ENCODE measurements at places on chromosomes 13 and 19. TPM values are rescaled to one million over a fixed set of nuclear protein-coding genes. Genes with fewer than 3 reads are reported as not detected.

DNA sequence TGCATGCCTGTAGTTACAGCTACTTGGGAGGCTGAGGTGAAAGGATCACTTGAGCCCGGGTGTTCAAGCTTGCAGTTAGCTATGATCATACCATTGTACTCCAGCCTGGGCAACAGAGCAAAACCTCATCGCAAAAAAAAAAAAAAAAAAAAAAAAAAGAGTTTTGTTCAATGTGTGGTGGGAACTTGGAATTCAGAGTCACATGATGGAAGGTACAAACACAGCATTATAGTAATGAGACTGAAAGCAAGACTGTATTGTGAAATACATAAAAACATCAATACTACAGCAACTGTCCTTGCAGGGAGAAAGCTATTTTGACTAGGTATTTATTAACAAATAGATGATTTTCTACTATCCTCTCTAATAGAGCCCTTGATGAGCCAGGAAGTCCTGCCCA, 393.2 kb downstream of the DLEU7 start:
- H3K4me3 ChIP-seq: no peak overlapping the region
- no peak overlapping the region for H3K27ac ChIP-seq
- peaks cover 39% of the 10 kb centered on the region for H3K4me1 ChIP-seq
- H3K36me3 ChIP-seq: no peaks in the 10 kb centered on the region

GRCh38 chr19:41219924-41220567, 1.0 kb downstream of the AXL start:
- H3K27me3 ChIP-seq: no peaks in the 10 kb centered on the region
- H3K36me3 ChIP-seq: peaks cover 9% of the 10 kb centered on the region
- peak overlapping the region; percentile 62 for H3K4me3 ChIP-seq
- H3K4me1 ChIP-seq: peaks cover 6% of the 10 kb centered on the region
- DNase-seq: peak; percentile 73

GRCh38 chr19:17331045-17331558, 3.6 kb downstream of the ANO8 start:
- H3K36me3 ChIP-seq: peaks cover 7% of the 10 kb centered on the region
- no peak overlapping the region for H3K4me3 ChIP-seq
- peaks cover 17% of the 10 kb centered on the region for H3K4me1 ChIP-seq
- no peak overlapping the region for H3K27ac ChIP-seq
- no peak for DNase-seq

DNA sequence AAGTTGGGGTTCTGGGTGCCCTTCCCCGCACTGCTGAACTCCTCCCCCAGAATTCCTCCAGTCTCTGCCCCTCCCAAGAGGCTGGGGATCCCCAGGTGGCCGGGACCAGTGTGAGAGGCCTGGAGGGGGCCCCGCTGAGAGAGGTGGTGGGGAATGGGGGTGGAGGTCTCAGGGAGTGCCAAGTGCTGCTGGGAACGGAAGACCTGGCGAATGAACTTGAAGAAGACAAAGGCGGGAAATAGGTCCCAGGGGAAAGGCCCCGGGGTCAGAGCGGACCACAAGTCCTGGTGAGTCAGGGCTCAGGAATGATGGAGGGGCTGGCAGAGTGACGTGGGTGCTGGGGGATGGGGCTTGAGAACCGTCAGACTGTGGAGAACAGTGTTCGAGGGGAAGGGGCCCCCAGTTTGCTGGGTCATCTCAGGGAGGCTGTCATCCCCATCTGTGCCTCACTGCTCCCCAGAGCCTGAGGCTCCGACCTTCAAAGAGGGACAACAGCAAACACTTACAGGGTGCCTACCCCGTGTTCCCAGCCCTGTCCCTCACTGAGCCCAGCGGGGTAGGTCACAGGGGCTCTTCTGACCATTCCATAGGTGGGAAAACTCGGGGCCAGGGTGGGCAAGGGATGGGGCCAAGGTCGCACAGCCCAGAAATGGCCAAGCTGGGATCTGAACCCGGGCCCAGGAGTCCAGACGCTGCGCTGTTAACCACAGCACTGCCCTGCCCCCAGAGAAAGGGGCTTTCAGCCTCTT, 16.0 kb upstream of the SEMA6B start:
- no peaks in the 10 kb centered on the region for H3K4me1 ChIP-seq
- peak overlapping the region; percentile 75 for H3K27ac ChIP-seq
- peaks cover 13% of the 10 kb centered on the region for H3K27me3 ChIP-seq
- peak; percentile 86 for DNase-seq
- no peaks in the 10 kb centered on the region for H3K36me3 ChIP-seq

DNA sequence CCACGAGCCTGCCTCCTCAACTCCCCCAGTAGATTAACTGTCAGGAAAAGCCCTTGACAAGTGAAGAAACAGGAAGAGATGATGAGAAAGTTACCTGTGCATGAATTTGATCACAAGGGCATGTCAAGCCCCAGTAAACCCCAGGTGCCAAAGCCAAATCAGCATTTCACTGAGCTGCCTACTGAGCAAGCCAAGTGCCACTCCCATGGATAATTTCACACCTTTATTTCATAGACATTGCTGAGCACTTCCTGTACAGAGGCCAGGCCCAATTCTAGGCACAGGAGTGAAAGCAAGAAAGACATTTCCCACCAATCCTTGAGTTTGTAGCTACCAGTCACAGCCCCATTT, 2.4 kb downstream of the GADD45GIP1 start:
- no peak overlapping the region for H3K4me3 ChIP-seq
- H3K36me3 ChIP-seq: peaks cover 58% of the 10 kb centered on the region
- no peak overlapping the region for H3K27ac ChIP-seq
- H3K4me1 ChIP-seq: peaks cover 15% of the 10 kb centered on the region
- H3K27me3 ChIP-seq: no peaks in the 10 kb centered on the region
- DNase-seq: no peak

DNA sequence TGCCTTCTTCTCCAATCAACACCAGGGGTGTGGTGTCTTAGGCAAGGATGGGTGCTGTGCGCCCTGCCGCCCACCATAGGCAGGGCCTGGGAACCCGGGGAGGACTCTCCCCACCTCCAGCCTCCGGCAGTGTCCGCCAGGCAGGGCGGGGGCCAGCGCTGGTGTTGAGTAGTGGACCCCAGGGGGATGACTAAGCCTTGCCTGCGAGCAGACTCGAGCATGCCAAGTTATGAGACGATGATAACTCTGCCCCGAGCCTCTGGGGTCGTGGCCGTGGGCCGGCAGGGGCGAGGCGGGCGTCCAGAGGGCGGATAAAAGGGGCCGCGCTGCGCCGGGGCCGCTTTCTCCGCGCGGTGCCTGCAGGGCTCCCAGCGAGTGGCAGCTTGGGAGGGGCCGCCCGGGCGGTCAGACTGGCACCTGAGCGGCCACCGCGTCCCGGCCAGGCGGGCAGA, at the start of gene MEDAG:
Gene MEDAG (plus strand): TSS at position 340 of the 452 bp plus-strand sequence. CDS start 245 bp downstream, outside the sequence.
- peaks cover 4% of the 10 kb centered on the region for H3K27me3 ChIP-seq
- DNase-seq: peak; percentile 86
- peak within 1 kb of the TSS; percentile 34 for H3K27ac ChIP-seq
- peak within 1 kb of the TSS; percentile 56 for H3K4me3 ChIP-seq
- no peaks in the 10 kb centered on the region for H3K36me3 ChIP-seq

- H3K27me3 ChIP-seq: no peaks in the 10 kb centered on the region
- no peak overlapping the region for H3K27ac ChIP-seq
- no peaks in the 10 kb centered on the region for H3K4me1 ChIP-seq
- H3K36me3 ChIP-seq: no peaks in the 10 kb centered on the region
- H3K4me3 ChIP-seq: no peak overlapping the region
These were observed 281.3 kb upstream of the SOX21 start for GRCh38 chr13:94993616-94994015.

DNA sequence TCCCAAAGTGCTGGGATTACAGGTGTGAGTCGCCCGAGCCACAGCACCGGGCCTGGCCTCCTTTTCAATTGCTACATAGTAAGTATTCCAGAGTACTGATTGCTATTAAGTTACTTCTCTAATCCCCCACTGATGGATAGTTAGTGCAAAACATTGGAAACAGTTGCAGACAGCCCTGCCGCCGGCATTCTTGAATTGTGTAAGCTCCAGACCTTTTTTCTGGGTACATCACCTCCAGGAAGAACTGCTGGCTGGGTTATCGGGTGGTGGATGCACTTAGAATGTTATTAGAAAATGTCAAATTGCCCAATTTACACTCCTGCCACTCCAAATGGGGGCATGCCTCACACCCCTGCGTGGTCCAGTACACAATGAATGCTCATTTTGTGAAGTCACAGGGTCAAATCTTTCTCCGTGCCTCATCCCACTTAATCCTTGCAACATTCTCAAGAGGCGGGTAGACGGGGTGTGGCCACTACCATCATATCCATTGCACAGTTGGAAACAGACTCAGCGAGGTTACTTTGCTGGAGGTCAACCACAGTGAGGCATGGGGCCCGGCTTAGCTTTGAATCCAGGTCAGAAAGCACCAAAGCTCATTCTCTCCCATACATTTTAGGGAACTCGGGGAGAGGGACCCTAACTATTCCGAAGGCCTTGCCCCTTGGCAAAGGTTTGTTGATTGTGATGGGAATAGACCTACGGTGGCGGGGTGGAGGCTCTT, 1.0 kb upstream of the KDM4B start:
- H3K27me3 ChIP-seq: no peaks in the 10 kb centered on the region
- no peak overlapping the region for H3K27ac ChIP-seq
- H3K36me3 ChIP-seq: no peaks in the 10 kb centered on the region
- DNase-seq: no peak
- H3K4me3 ChIP-seq: peak overlapping the region; percentile 50

GRCh38 chr13:58579468-58579867, 947.9 kb downstream of the PCDH17 start:
- DNase-seq: no peak
- no peaks in the 10 kb centered on the region for H3K4me1 ChIP-seq
- H3K27ac ChIP-seq: no peak overlapping the region
- H3K4me3 ChIP-seq: no peak overlapping the region
- no peaks in the 10 kb centered on the region for H3K27me3 ChIP-seq
- H3K36me3 ChIP-seq: no peaks in the 10 kb centered on the region

DNA sequence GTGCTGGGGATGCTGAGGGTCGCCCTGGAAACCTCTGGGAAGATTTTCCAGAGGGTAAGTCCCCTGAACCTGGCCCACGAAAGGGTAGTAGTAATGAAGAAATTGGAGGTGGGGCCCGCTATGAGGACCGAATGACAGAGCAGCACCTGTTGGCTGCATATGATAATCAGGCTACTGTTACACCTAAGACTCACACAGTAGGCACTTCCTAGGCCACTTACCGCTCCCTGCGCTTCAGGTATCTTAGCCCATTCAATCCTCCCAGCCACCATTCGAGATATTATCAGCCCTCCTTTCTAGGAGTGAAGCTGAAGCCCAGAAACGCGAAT, 4.3 kb upstream of the LRFN3 start:
- no peak overlapping the region for H3K4me3 ChIP-seq
- H3K27ac ChIP-seq: no peak overlapping the region
- DNase-seq: no peak
- no peaks in the 10 kb centered on the region for H3K27me3 ChIP-seq

- peaks cover 34% of the 10 kb centered on the region for H3K4me1 ChIP-seq
- no peak overlapping the region for H3K4me3 ChIP-seq
- no peaks in the 10 kb centered on the region for H3K27me3 ChIP-seq
- no peak for DNase-seq
These were observed 128.3 kb upstream of the FRY start for GRCh38 chr13:31903111-31903815.

DNA sequence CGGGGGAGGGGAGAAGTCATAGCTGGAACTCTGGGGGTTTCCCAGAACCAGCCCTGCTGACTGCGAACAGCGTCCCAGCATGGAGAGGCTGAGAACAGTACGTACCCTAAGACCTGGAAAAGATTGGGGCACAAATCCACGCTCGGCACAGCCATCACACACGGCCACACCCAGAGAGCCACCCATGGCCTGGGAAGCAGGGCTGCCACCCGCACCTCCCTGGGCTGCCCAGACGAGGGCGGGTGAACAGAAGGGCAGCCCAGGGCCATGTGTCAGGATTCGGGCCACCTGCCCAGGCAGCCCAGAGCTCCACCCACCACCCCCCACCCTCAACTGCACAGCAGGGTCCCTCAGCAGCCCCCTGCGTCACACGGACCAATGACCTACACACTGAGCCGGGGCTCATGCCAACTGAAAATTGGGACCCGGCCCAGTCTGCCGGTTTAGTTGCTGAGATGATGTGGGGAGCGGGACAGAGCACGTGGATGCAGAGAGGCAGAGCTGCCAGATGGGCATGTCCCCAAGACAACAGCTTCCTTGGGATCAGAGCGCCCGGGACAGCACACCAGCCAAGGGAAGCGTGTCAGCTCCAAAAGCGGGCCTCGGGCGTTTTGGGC, 8.5 kb downstream of the UBXN6 start:
- no peak overlapping the region for H3K4me3 ChIP-seq
- H3K27ac ChIP-seq: no peak overlapping the region
- peak; percentile 82 for DNase-seq
- H3K27me3 ChIP-seq: no peaks in the 10 kb centered on the region
- peaks cover 94% of the 10 kb centered on the region for H3K36me3 ChIP-seq

GRCh38 chr13:72379581-72379980, 347.8 kb downstream of the MZT1 start:
- no peaks in the 10 kb centered on the region for H3K4me1 ChIP-seq
- no peaks in the 10 kb centered on the region for H3K36me3 ChIP-seq
- DNase-seq: no peak
- H3K27ac ChIP-seq: no peak overlapping the region
- no peaks in the 10 kb centered on the region for H3K27me3 ChIP-seq

DNA sequence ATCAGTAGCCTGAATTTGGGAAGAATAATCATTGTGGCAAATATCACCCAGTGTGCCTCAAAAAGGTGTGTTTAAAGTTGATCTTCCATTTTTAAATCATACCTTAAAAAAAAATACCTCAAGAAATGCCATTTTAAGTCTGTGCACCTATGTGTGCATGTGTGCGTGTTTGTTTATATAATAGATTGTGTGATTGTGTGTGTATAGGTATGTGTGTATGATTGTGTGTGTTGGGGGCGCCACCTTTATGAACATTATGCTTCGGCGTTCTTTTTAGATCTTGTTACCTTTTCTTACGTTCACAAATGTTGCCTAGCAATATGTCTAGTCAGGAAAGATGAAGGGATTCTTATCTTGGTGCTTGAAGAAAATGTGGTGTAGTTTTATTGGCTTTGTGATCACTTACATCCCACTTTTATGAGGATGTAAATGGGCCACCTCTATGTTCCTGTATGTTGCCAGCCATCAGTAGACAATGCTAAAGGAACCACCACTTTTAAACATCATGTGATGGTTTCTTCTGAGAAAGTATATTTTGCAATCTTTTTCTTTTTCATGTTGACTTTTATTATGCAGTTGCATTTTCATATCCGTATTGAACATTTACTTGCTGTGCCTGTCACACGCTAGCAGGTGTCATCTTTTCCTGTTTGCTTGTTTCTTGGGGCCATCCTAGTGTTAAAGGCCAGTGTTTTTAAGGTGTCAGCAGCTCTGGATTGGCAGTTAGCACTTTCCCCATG, 2.2 kb upstream of the IRS2 start:
- peaks cover 32% of the 10 kb centered on the region for H3K4me1 ChIP-seq
- H3K36me3 ChIP-seq: peaks cover 2% of the 10 kb centered on the region

KLK15 gene
- total RNA-seq: not detected

SMIM44 gene
- total RNA-seq: not detected

OVOL3 gene
- not detected for total RNA-seq

CTXN1 gene
- not detected for total RNA-seq

PNMA8C gene
- not detected for total RNA-seq

ZNF568 gene
- 9.8 TPM for total RNA-seq

DENND1C gene
- 0.17 TPM for total RNA-seq

TEX26 gene
- total RNA-seq: not detected
